Left ventricle myocardium inferior (tissue), 1 donor: ENCODE measurements at places on chromosomes 1 and 21. TPM values are rescaled to one million over a fixed set of nuclear protein-coding genes. Genes with fewer than 3 reads are reported as not detected.

The DDX59 gene
- 11.9 TPM for total RNA-seq

The CELA3A gene
- not detected for total RNA-seq

The CYYR1 gene
- 21.6 TPM for total RNA-seq

The FBXO2 gene
- 1.9 TPM for total RNA-seq

The TFAP2E gene
- total RNA-seq, result 0.30 TPM

The MX2 gene
- total RNA-seq, result 5.4 TPM

The OR10J1 gene
- not detected for total RNA-seq

The PGM1 gene
- total RNA-seq, result 280 TPM

The DISP3 gene
- total RNA-seq, result not detected

The PRDM16 gene
- 16.6 TPM for total RNA-seq

The GUCA2A gene
- not detected for total RNA-seq

The MAN1A2 gene
- 23.3 TPM for total RNA-seq

- DNase-seq, result no peak
Measured at GRCh38 chr1:179447489-179447888, 81.7 kb downstream of the AXDND1 start.

- DNase-seq, result no peak
Measured at GRCh38 chr1:240244968-240245628, 153.4 kb downstream of the FMN2 start.

DNA sequence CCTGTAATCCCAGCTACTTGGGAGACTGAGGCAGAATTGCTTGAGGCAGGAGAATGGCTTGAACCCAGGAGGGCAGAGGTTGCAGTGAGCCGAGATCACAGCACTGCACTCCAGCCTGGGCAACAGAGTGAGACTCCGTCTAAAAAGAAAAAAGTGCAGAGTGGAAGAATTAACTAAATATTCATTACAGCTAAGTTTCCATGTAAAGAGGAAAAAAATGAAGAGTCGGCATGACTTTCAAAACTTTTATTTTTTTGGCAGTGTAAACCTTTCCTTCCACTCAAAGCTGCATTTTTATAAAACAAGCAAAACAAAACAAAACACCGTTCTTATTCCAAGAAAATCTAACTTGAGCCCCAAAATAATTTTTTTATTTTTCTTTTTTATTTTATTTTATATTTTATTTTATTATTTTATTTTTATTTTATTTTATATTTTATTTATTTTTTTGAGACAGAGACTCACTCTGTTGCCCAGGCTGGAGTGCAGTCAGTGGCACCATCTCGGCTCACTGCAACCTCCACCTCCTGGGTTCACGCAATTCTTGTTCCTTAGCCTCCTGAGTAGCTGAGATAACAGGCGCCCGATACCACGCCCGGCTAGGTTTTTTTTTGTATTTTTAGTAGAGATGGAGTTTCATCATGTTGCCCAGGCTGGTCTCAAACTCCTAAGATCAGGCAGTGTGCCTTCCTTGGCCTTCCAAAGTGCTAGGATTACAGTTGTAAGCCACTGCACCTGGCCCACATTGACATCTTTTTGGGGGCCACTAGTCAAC is 62.9 kb downstream of the PACC1 start:
- DNase-seq, result no peak

DNA sequence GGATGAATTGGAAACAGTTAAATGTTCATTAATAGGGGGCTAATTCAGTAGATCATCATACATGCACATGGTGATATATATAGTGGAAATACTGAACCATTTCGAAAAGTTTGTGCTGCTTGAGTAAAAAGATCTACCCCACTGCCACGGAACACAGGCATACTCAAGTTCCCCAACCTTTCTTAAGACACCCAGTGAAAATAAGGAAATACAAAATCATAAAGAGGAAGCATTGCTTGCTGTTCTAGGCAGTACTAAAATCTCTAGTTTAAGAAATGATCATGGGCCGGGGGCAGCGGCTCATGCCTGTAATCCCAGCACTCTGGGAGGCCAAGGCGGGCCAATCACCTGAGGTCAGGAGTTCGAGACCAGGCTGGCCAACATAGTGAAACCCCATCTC is 37.6 kb upstream of the KIRREL1 start:
- no peak for DNase-seq

- DNase-seq, result no peak
Measured at GRCh38 chr1:154342132-154342531, 16.8 kb downstream of the ATP8B2 start.

GRCh38 chr1:226568077-226568831 is 19.7 kb downstream of the STUM start:
- DNase-seq, result no peak

DNA sequence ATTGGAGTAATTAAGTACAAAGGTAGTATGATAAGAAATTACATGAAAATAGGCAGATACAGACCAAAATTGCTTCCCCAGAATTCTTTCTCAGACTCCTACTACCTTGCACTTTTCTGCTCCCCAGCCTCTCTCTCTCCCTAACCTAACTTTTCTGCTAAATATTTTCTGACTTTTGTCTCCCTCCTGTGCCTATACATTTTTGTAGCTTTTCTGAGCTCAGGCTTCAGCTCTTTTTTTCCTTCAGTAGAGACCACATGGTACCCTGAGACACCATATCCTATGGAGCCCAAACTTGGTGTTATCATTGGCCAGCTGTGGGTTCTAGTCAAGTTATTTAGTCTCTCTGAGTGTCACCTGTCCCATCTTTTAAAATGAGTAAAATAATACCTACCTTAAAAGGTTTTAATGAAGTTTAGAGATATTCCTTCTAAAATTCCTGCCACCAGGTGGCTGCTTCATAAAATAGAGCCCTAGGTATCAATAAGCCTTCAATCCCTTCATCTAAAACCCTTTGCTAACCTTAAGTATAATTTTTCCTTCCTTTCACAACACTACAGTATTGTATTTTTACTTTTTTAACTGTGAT is 237.6 kb upstream of the DUSP10 start:
- no peak for DNase-seq

DNA sequence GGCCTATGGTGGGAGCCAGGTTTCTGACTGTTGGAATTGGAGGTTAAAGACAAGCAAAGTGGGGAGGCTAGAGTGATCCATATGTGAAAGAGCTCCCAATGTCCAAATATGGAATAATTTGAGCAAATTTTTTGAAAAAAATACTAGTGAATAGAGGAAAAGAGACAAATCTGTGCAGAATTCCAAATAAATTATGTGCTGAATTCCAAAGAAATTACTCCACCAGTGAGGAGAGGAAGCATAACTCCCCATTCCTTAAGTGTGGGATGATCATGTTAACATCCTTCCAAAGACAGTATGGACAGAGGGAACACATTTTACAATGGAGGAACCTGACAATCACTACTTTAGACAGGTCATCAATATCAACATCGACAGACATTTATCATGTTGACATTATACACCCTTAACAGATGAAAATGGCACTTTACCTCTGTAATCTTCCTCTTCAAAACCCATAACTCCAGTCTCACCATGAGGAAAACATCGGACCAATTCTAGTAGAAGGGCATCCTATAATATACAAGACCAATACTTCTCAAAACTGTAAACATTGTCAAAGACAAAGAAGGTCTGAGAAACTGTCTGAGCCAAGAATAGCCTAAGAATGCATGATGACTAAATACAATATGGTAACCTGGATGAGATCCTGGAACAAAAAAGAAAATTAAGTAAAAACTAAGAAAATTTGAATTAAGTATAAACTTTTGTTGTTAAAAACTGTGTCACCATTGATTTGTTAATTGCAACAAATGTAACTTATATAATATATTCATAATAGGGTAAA is 71.5 kb upstream of the RGS4 start:
- no peak for DNase-seq

- DNase-seq, result no peak
Measured at GRCh38 chr1:206882555-206882954, 14.7 kb upstream of the IL24 start.

- no peak for DNase-seq
Measured at GRCh38 chr21:15543473-15543872, 186.3 kb upstream of the USP25 start.

DNA sequence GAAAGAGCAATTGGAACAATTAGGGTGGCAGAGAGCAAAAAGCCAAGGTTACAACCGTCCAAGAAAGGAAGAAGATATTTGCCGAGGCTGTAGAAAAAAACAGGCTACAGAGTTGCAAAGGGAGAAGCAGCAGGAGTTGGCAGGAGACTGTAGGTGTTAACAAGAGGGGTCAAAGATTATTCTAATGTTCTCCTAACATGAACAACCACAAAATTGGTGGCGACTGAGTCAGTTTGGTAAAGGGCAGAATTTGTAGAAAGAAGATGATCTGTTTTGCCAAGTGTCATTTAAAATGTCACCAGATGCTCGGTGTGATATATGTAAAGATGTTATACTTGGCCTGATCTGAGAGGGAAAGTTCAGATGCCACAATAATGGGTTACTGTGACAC is 401 bp upstream of the PRUNE1 start:
- DNase-seq, result no peak

GRCh38 chr21:30193201-30193600 is 22.7 kb downstream of the CLDN8 start:
- no peak for DNase-seq

DNA sequence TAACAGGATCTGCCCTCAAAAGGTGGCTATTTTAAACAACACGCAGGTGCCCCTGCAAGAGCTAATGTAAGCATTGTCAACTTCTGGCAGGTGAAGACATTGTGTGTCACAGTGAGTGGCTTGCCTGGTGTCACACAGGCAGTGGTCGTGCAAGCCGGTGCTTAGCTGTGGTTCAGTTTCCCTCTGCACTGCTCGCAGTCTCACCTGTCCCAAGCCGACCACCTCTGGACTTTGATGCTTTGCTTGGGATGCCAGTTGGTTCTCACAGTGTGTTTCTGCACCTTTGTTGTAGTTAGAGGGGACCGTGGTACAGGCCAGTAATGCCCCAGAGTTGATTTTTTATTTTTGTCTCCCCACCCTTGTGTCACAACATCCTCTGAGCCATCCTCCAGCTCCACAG is 85.2 kb downstream of the UCK2 start:
- no peak for DNase-seq

- DNase-seq, result no peak
Measured at GRCh38 chr1:167789501-167789900, 67.7 kb downstream of the MPZL1 start.

- no peak for DNase-seq
Measured at GRCh38 chr1:48947761-48948537, 171.3 kb upstream of the BEND5 start.

DNA sequence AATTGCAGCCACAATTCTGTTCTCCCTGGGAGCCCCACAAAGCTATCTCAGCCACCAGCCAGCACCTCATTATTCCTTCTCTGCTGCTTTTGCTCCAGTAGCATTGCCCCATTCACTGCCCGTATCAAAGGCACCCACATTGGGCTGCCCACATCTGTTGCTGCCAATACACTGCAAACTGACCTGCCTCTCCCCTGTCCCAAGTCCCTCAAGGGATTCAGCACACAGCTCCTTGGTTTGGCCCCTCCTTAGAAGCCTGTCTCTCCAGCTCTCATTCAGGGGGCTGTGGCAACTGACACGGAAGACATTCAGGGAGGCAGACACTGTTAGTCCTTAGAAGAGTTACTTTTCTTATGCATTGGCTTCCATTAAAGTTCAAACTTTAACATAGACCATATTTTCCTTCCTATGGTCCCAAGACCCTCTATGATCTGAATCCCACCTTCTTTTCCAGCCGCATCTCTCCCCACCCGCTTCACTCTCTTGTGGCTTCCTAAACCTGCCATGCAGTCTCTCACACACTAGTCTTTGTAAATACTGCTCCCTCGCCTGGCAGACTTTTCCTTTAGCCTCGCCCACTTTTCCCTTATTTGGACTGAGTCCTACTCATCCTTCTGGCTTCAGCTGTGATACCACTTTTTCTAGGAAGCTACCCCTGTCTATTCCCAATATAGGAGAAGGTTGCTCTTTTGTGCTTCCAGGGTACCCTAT is 19.3 kb upstream of the KLHDC8A start:
- no peak for DNase-seq

- no peak for DNase-seq
Measured at GRCh38 chr1:210413951-210414350, 85.2 kb downstream of the HHAT start.

GRCh38 chr1:203239526-203240305 is 10.2 kb upstream of the CHIT1 start:
- no peak for DNase-seq

DNA sequence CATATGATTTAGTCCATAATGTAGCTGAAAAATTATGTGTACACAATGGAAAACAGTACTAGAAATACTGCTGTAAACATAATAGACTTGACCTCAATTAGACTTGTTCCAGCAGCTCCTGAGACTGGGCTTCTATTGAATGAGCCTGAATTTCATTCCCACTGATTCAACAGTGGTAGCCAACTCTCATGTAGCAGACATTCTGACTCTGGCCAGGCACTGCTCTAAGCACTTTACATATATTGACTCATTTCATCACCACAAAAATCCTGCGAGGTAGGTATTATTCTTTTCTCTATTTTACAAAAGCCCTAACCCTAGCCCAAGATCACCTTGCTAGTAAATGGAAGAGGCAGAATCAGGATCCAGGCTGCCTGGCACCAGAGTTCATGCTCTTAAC is 12.8 kb upstream of the CTSS start:
- DNase-seq, result no peak

GRCh38 chr1:94531664-94532063 is 9.9 kb downstream of the F3 start:
- DNase-seq, result no peak

DNA sequence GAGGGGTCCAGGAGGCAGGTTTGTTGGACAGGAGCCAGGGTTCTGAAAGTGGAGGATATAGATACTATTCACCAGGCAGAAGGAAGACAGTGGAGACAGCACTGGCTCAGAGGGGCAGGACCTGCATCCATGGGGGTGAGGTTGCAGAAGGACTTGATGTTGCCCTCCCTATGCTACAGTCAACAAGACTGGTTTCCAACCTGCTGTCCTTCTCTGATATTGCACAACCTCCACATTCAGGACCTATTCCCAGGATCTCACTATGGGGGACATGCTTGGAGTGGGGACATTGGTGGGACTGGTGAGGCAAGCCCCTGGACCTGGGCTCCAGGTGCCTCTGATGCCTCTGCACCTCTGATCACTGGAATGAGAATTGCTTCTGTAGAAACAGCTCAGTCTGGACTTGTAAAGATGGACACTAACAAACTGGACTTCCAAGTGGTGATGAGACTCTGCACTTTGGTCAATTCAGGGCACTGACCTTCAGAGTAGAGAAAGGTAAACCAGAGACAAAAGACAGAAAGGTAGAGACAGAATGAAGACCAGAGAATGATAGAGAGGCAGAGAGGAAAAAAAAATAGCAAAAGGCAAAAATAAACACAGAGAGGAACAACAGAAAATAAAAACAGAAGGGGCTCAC is 1.6 kb downstream of the SMCP start:
- DNase-seq, result no peak

- no peak for DNase-seq
Measured at GRCh38 chr1:4267381-4268261, 367.5 kb upstream of the C1orf174 start.
